Esophagus squamous epithelium (tissue), 5 donors: ENCODE measurements at places on chromosomes 3 and 15. TPM values are rescaled to one million over a fixed set of nuclear protein-coding genes. Genes with fewer than 3 reads are reported as not detected.

DNA sequence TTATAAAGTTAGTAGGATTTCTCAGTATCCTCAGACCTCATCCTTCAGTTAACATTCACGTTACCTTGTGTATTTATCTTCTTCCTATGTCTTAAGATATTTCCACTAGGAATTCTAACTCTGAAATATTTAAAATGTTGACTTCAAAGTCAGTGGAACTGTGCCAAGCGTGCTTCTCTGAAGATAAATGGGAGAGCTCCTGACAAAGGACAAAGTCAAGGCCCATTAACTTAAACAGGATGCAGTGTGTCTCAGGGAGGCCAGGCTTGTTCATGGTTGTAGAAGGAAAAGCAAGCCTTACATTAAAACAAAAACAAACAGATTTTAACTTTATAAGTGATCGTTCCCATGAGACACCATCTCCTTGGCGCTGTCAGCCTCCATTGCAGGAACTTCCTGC, 41.5 kb downstream of the ABHD17C start:
- no peak for DNase-seq

DNA sequence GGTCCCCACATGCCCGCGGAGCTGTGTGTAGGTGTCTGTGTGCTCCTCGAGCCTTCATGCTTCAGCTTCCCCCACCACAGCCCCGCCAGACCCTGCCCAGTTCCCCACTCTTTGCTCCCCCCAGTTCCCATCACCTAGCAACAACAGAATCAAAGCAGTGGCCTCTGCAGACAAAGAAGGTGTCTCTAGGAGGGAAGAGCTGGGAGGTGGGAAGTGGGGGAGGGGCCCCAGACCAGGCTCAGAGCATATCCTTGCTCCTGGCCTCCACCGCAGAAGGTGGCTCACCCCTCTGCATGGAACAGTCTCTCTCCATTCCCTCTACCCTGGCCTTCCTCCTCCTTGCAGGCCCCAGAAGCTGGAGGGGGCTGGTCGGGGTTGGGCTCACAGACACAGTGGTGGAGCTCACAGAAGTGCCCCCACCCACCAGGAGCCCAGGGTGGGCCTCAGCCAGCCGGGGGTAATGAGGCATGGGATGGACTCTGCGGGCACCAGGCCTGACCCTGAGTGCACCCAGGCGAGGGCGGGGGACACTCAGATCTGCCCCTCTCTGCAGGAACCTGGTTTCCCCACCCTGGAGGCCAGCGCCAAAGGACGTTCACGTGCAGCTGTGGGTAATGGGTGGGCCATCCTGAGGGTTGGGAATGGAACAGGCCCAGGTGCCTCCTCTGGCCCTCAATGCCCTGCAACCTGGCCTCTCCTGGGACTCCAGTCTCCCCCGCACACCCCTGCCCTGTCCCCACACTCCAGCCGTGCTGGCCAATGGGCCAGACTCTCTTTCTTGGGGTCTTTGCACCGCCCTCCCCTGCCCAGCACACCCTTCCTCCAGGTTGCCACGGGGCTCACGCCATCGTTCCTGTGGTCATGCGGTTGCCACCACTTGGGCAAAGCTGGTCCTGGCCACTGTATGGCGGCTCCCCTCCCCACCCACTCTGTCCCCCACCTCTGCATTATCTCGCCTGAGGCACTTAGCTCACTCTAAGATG, 53.4 kb downstream of the TPRA1 start:
- no peak for DNase-seq

DNA sequence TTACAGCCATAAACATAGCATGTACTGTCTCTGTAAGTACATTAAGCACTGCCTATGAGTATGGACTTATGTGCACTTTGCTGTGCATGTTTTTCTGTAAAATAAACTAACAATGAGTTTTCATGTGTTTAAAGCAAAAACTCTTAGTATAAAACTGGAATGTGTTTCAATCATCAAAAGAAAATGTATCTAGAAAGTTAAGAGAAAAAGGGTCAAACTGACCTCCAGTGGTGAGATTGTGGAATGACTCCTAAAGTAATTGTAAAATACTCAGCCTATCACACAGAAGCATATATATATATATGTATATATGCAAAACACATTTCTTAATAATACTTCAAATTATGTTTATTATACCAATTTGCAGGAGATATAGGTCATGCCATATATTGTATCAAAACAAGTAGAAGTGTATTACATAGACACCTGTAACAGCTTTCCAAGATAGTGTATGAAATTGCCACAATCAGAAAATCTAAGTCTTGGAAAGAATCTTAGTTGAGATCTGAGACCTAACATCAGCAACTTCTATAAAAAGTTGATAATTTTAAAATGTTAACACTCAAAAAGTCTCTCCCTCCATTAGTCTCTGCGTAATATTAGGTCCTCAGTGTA, 199.6 kb downstream of the FMN1 start:
- DNase-seq: no peak

DNA sequence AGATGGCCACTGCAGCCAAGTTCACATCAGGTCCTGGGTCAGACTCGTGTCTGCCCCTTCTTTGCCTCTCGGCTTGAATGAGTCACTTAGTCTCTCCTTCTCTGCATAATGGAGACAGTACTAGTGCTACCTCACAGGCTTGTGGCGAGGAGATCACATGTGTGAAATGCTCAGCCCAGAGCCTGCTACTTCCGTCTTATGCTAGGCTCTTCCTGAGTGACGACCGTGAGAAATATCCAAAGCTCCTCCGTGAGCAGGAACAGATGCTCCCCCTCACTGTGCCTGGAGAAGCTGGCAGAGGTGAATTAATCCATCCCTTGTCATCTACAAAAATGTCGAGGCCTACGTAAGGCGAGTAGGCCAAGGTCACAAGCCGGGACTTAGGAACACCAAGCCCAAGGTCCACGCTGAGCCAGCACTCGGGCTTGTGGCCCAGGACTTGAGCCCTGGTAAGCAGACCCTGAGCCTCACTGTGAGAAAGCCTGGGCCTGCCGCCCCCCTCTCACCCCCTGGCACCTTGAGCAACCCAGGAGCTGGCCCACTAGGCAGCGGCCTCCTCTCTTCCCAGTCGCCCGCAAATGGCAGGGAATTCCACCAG, 17.9 kb downstream of the PAK6 start:
- no peak for DNase-seq

- DNase-seq: no peak
Measured at GRCh38 chr3:41065340-41065739, 134.0 kb upstream of the CTNNB1 start.

DNA sequence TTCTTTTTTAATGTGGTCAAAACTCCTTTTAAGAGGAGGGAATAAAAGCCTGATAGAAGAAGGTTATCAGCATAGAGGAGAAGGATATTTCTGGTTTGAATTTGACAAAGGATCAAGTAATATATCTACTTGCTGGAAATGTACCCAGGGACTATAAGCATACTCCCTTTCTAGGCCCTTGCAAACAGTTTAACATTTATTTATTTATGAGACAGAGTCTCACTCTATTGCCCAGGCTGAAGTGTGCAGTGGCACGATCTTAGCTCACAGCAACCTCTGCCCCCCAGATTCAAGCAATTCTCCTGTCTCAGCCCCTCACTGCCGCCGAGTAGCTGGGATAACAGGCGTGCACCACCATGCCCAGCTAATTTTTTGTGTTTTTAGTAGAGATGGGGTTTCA, 71.6 kb downstream of the SLMAP start:
- DNase-seq: no peak

- DNase-seq: no peak
Measured at GRCh38 chr3:13556917-13557316, 8.0 kb downstream of the FBLN2 start.

GRCh38 chr3:64444490-64445108, 219.3 kb upstream of the PRICKLE2 start:
- no peak for DNase-seq

- DNase-seq: no peak
Measured at GRCh38 chr3:37531066-37531720, 330.5 kb upstream of the CTDSPL start.

- no peak for DNase-seq
Measured at GRCh38 chr3:45693941-45694521, 4.8 kb downstream of the SACM1L start.

DNA sequence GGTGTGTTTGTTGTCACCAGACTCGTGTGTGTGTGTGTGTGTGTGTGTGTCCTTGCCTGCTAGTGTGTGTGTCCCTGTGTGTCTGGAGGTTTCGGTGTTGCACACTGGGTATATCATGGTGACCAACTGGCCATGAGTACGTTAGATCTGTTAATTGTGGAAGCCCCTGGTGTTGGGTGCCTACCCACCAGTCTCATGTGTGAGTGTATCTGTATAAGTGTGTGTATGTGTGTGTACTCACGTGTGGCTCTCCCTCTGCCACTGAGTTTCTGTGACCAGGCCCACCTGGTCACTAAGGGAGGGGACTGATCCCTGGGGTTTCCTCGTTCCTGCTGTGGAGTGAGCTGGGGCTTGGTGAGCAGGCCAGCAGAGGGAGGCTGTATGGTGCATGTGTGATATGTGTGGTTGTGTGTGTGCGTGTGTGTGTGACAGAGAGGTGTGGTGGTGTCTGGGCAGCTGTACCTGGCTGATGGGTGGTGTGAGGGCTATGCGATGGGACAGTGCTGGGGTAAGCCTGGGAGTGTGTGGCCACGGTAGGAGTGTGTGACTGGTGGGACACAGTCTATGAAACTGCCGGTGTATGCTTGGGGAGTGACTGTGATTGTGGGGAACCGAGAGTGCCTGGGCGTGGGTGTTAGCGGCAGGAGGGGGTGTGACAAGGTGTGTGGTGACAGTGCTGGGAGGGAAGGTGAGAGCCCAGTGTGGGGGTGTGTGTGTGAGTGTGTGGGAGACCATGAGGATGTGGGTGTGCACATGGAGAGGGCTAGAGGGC, 1.8 kb downstream of the PRKCD start:
- peak; percentile 36 for DNase-seq

GRCh38 chr3:16382845-16383244, 117.8 kb downstream of the OXNAD1 start:
- DNase-seq: no peak

GRCh38 chr3:99570061-99570460, 68.3 kb upstream of the COL8A1 start:
- DNase-seq: no peak

The EBLN2 gene
- total RNA-seq: 5.5 TPM

The FBXW12 gene
- total RNA-seq: not detected

The POTEB3 gene
- not detected for total RNA-seq

The SLC9C1 gene
- not detected for total RNA-seq

The WWTR1 gene
- total RNA-seq: 40.0 TPM

The WNT7A gene
- 0.73 TPM for total RNA-seq
